ENCODE measurements at places on chromosomes 3 and 15. TPM values are rescaled to one million over a fixed set of nuclear protein-coding genes. Genes with fewer than 3 reads are reported as not detected.

The PLA2G4D gene
- not detected for total RNA-seq

The PROS1 gene
- total RNA-seq = 60.3 TPM

The STXBP5L gene
- total RNA-seq = 0.41 TPM

The XIRP1 gene
- total RNA-seq = not detected

The GOLGA8G gene
- total RNA-seq = not detected

The MNS1 gene
- 6.7 TPM for total RNA-seq

The SUMF1 gene
- total RNA-seq = 71.3 TPM

The SLC6A20 gene
- not detected for total RNA-seq

The GATM gene
- 23.7 TPM for total RNA-seq

The SYNM gene
- 36.9 TPM for total RNA-seq

The KBTBD13 gene
- not detected for total RNA-seq

The MME gene
- 1.5 TPM for total RNA-seq

The TMEM266 gene
- total RNA-seq = not detected

The LINGO1 gene
- 8.4 TPM for total RNA-seq

DNA sequence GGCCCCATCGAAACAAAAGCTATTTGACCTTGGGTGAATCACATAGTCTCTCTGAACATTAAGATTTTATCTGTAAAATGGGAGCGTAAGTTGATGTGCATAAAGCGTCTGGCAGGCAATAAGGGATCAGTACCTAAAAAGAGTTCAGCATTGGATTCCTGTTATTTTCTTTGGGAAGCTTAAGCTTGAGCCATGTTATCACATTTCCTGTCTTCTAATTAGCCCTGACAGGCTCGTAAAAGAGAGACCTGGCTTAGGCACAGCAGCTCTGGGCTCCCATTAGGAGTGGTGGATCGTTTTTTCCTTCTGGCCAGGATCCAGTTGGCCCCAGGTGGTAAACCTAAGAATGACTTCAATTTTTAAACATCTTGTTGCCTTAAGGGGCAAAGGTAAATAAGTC lies 26.0 kb upstream of the CA12 start:
- no peaks in the 10 kb centered on the region for H3K36me3 ChIP-seq
- H3K4me3 ChIP-seq = no peak overlapping the region
- no peaks in the 10 kb centered on the region for H3K27me3 ChIP-seq
- no peak for DNase-seq
- H3K27ac ChIP-seq = no peak overlapping the region

- H3K4me3 ChIP-seq = no peak overlapping the region
- H3K36me3 ChIP-seq = no peaks in the 10 kb centered on the region
These were observed 90.1 kb upstream of the BHLHE40 start for GRCh38 chr3:4888913-4889846.

- H3K27me3 ChIP-seq = no peaks in the 10 kb centered on the region
- no peaks in the 10 kb centered on the region for H3K36me3 ChIP-seq
- no peak overlapping the region for H3K4me3 ChIP-seq
- H3K4me1 ChIP-seq = no peaks in the 10 kb centered on the region
- DNase-seq = no peak
These were observed 15.2 kb upstream of the KLHL24 start for GRCh38 chr3:183620252-183620628.

GRCh38 chr15:60350108-60350507 lies 47.7 kb downstream of the ANXA2 start:
- H3K36me3 ChIP-seq = no peaks in the 10 kb centered on the region
- no peak overlapping the region for H3K27ac ChIP-seq
- no peak for DNase-seq
- H3K4me3 ChIP-seq = no peak overlapping the region
- H3K4me1 ChIP-seq = no peaks in the 10 kb centered on the region
- no peaks in the 10 kb centered on the region for H3K27me3 ChIP-seq

- no peak for DNase-seq
- H3K27me3 ChIP-seq = no peaks in the 10 kb centered on the region
- no peaks in the 10 kb centered on the region for H3K36me3 ChIP-seq
- H3K4me3 ChIP-seq = no peak overlapping the region
- no peaks in the 10 kb centered on the region for H3K4me1 ChIP-seq
These were observed 96.7 kb upstream of the KCNMB2 start for GRCh38 chr3:178439504-178439903.

DNA sequence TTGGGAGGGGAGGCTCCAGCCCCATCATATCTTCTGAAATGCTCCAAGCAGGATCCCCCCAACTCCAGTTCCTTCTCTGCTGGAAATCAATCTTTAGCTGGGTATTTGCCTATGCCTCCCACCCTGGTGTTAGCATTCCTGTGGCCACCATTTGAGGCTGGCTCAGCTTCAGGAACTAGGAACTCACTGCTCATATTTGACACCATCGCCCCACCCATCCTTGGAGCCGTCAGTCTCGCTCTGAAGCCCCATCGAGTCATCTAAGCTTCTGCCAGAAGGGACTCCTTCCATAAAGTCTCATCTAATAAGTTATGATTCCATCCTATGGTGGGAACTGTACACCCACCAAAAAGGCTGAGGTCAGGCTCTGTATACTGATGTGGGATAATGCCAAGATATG lies 26.4 kb downstream of the PRKCD start:
- no peaks in the 10 kb centered on the region for H3K4me1 ChIP-seq
- no peaks in the 10 kb centered on the region for H3K27me3 ChIP-seq
- no peaks in the 10 kb centered on the region for H3K36me3 ChIP-seq

GRCh38 chr15:29308299-29308698 lies 38.7 kb upstream of the NSMCE3 start:
- H3K27ac ChIP-seq = no peak overlapping the region
- H3K36me3 ChIP-seq = no peaks in the 10 kb centered on the region
- no peaks in the 10 kb centered on the region for H3K4me1 ChIP-seq
- no peak for DNase-seq

GRCh38 chr15:70045045-70045444 lies 52.7 kb downstream of the TLE3 start:
- H3K4me3 ChIP-seq = no peak overlapping the region
- DNase-seq = no peak
- H3K27me3 ChIP-seq = no peaks in the 10 kb centered on the region
- no peaks in the 10 kb centered on the region for H3K36me3 ChIP-seq

DNA sequence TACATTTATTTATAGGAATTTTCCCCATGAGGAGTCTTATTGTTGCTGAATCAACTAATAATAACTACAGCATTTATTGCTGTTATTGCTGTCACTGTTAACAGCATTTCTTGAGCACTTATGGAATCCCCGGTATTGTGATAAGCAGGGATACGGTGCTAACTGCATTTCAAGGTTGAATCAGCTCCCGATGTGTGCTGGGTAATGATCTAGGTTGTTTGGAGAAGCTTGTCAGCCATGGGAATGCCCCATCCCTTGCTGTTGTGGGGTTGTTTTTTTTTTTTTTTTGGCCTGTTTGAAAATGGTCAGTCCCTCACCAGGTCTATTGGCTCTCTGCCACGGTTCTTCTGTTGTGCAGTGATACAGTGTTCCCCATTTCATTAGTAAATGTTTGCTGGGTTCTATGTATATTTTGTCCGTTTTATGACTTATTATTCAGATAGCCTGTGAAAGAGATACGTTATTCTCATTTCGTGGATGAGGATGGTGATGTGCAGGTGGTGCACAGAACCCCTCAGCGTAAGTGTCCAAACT lies 48.5 kb downstream of the MED12L start:
- H3K27me3 ChIP-seq = no peaks in the 10 kb centered on the region
- no peaks in the 10 kb centered on the region for H3K4me1 ChIP-seq
- no peak overlapping the region for H3K4me3 ChIP-seq
- no peak overlapping the region for H3K27ac ChIP-seq

- no peaks in the 10 kb centered on the region for H3K36me3 ChIP-seq
- H3K4me1 ChIP-seq = no peaks in the 10 kb centered on the region
- no peak for DNase-seq
- no peak overlapping the region for H3K4me3 ChIP-seq
These were observed 79.6 kb downstream of the CRYGS start for GRCh38 chr3:186464424-186465093.

DNA sequence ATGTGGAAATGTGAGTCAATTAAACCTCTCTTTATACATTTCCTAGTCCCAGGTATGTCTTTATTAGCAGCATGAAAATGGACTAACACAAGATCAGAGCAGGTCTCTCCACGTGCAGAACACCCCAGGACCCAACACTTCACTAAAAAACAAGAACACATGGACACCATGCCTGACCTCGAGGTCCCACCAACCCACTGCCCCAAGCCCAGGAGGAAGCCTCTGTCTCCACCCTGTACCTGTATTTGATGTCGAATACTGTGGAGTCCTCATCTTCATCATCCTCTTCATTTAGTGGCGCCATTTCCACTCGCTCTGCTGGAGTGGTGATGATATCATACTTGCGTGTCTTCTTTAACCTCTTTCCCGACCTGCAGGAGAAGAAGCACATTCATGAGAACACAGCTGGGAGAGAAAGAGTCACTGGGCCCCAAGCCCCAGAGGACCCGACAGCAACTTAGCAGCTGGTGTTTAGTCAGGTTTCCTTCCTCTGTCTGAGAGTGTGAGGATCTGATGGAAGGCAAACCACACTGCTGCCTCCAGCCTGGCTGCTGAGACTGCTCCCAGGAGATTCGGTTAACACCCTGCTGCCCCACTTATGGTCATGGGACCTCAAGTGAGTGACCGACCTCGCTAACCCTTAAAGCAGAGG lies 25.5 kb downstream of the FAM174B start:
- no peak for DNase-seq
- no peaks in the 10 kb centered on the region for H3K4me1 ChIP-seq
- H3K27me3 ChIP-seq = no peaks in the 10 kb centered on the region
- no peak overlapping the region for H3K27ac ChIP-seq
- no peak overlapping the region for H3K4me3 ChIP-seq

DNA sequence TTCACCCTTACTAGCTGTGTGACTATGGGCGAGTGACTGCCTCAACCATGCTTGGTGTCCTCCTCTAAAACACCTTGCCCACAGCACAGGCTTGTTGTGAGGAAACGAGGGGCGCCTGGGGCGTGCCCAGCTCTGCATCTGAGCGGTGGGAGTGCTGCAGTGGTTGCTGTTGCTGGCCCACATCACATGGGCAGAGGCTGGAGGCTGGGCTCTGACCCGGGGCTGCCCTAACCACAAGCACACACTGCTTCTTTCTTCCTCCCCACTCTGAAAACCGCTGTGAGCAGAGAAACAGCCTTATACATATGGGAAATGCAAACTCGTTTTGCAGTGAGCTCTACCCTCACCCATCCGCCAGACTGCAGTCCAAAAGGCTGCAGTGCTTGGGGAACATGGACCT lies 74.8 kb upstream of the RPL32 start:
- no peaks in the 10 kb centered on the region for H3K4me1 ChIP-seq
- no peak overlapping the region for H3K4me3 ChIP-seq
- no peak for DNase-seq
- no peaks in the 10 kb centered on the region for H3K36me3 ChIP-seq
- H3K27me3 ChIP-seq = no peaks in the 10 kb centered on the region
- H3K27ac ChIP-seq = no peak overlapping the region

- H3K4me3 ChIP-seq = no peak overlapping the region
- H3K36me3 ChIP-seq = no peaks in the 10 kb centered on the region
- no peak for DNase-seq
These were observed 80.2 kb downstream of the FMN1 start for GRCh38 chr15:33114374-33114717.
